ENCODE measurements at places on chromosomes 3 and 15. TPM values are rescaled to one million over a fixed set of nuclear protein-coding genes. Genes with fewer than 3 reads are reported as not detected.

Gene CHRD
- total RNA-seq = 11.3 TPM

Gene ACVR2B
- 2.7 TPM for total RNA-seq

Gene GOLGA6L4
- 4.4 TPM for total RNA-seq

Gene GOLGA8Q
- 0.96 TPM for total RNA-seq

Gene EPHB1
- 1.9 TPM for total RNA-seq

Gene CASR
- total RNA-seq = not detected

Gene NDN
- total RNA-seq = 49.5 TPM

Gene RHCG
- total RNA-seq = 5.7 TPM

DNA sequence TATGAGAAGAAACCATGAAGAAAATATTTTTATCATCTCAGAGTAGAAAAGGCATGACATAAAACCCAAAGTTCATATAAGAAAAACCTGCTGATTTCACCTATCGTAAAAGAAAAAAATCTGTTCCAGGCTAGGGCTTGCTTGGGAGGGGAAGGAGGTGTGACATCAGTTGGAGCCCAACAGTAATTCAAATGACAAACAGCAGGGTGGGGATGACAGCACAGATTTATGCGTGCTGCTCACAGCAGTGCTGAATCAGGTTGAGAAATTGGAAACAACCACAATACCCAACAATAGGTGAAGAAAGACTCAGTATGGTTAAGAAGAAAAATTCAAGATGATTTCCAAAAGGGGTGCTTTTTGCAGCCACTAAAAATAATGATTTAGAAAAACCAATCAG, 172.4 kb downstream of the PDE8A start:
- DNase-seq = no peak

DNA sequence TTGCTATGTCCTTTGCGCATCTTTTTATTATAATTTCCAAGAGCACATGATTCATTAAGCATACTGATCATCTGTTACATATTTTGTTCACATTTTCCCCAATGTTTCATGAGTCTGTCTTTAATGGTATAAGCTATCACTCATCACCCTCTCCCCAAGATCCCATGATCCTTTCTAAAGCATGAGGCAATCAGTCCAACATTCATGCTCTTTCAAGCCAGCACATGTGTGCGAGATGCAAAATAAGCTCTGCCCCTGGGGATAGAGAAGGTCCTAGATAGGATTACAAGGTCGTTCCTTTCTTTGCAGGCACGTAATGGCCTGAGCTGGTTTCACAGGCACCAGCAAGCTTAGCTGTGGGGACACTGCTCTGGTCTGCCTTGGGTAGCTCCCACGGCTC, 32.2 kb upstream of the B3GNT5 start:
- no peak for DNase-seq

DNA sequence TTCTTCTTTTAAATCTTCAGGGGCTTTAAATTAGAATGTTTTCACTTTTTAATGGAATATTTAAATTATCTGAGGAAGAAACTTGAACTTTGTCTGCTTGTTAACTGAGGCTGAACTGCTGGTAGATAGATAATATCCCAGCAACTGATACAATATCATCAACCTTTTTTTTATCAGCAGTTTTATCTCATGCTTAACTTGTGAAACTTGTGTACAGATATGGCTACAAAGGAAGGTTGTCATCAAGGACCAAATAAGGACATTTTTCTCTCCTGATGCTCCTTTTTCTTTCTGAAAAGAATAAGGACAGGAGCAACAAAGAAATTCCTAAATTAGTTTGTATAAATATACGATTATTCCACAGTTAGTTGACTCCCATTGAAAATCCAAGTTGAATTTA, 66.4 kb upstream of the KBTBD8 start:
- no peak for DNase-seq

DNA sequence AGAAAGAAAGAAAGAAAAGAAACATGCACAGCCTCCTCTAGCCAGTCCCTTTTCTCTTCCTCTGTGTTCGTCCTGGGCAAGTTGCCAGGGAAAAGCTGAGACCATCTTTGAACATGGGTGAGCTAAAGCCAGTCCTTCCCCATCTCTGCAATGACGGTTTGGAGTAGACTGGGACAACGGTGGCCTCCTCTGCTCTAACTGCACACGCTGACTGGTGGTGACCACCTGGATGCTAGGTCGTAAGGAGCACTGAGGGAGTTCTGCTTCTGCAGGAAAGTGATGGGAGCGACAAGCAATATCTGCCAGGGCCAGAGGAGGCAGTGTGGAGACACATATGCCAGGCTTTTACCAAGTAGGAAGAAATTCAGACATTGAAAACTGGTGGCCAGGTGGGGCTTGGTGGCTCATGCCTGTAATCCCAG, 111.7 kb downstream of the NUP210 start:
- DNase-seq = no peak

GRCh38 chr15:70547846-70548487, 215.4 kb downstream of the UACA start:
- no peak for DNase-seq

DNA sequence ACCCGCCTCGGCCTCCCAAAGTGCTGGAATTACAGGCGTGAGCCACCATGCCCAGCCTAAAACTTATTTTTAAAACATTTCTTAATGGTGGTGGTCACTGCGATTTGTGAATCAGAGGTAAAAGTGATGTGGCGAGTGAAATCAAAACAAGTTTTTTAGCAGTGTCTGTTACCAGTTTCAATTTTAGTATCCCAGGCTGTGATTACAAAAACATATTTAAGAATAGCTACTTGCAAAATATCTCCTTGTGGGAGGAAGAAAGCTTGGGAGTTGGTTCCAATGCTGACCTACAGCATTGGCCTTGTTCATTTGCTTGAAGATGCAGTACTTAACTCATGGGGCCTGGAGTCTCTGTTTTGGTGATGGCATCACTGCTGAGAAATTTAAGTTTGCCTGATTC, 4.5 kb downstream of the RAB7A start:
- no peak for DNase-seq

DNA sequence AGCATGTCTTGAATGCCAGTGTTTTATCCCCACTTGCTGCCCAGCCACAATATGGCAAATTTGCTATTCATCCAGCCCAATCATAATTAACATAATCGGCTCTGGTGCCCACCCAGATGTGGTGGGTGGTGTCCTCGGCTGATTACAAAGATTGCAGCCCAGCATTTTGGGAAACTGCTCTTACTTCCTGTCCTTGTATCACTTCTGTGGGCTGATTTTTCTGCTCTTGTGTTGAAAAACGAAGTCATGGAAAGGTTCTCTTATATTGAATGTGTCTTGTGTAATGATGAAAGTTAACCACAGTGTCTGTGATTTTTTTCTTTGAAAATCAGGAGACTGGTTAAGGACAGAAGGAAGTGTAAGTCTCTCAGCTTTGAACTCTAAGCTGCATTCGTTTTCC, 141.7 kb downstream of the CACNA2D3 start:
- no peak for DNase-seq

DNA sequence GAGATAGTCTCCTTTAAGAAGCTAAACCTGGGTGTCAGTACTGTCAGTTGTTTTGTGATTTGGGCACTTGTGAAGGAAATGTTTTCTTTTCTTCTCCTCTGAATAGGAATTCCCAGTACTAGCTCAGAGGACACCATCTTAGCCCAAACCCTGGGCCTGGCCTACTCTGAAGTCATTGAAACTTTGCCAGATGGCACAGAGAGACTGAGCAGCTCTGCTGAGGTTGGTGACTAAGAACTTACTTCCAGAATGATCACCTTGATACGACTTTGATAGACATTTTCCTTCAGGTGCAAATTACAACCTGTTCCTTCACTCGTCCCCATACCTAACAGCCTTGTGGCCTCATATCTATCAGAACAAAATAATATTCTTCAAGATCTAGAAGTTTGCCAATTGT, 100.2 kb downstream of the LARS2 start:
- no peak for DNase-seq

DNA sequence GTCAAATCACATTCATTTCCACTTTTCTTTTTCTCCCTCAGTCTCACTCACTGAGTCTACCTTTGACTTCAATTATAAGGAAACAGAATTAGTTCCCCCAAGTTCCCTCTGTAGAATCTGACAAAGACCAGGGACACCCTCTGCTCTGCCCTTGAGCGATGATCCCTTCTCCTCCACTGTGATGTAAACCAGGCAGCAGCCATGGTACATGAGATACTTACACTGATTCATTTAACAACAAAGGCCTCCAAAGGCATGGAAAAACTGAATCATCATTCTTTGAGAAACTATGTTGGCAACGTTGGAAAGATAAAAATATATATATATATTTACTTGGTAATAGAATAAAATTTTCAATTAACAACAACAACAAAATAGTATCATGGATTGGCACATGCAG, 84.1 kb downstream of the P3H2 start:
- DNase-seq = no peak

- DNase-seq = peak; percentile 67
Measured at GRCh38 chr15:29670998-29671981, 151.0 kb downstream of the TJP1 start.

GRCh38 chr3:152703245-152703890, 131.6 kb upstream of the P2RY1 start:
- no peak for DNase-seq

DNA sequence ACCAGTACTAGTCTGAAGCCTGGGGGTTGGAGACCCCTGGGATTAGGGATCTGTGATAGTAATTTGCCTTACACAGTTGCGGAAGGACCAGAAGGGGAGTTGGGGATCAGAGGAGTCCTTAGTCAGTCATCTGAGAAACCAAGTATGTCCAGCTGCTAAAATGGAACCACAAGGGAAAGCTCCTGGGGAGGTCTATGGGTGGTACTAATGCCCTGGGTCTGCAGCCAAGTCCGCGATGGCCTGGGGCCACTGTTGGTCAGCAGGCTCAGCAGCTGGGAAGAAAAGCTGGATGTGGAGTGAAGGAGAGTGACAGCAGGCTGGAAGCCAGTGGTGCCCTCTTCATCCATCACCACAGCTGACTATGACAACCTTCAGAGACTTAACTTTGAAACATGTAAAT, 2.2 kb upstream of the ANKDD1A start:
- DNase-seq = no peak

- DNase-seq = peak; percentile 91
Measured at GRCh38 chr3:120908030-120908794, at the start of gene STXBP5L. STXBP5L (plus strand) TSS chr3:120908205; CDS start chr3:120909579, 1,374 bp downstream.

DNA sequence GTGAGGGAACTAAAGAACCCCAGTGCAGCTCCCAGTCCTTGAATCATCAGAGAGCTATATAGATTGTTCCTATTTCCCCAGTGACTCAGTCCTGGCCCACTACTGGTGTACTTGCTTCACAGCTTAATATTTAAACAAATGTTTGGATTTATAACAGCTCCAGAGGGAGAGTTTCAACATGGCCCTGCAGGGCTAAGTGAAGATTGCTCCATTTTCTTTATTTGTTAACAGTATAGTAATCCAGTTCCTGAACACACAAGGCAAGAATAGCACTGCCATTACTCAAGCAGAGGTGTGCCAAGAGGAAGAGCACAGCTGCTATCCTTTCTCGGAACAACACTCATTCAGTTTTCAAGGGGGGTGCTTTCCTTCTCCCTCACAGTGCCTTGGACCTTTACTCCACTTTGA, 6.5 kb downstream of the SQOR start:
- no peak for DNase-seq

- DNase-seq = no peak
Measured at GRCh38 chr3:105970283-105970682, 101.5 kb upstream of the CBLB start.

GRCh38 chr3:109384164-109384563, 46.8 kb upstream of the DPPA4 start:
- DNase-seq = no peak

DNA sequence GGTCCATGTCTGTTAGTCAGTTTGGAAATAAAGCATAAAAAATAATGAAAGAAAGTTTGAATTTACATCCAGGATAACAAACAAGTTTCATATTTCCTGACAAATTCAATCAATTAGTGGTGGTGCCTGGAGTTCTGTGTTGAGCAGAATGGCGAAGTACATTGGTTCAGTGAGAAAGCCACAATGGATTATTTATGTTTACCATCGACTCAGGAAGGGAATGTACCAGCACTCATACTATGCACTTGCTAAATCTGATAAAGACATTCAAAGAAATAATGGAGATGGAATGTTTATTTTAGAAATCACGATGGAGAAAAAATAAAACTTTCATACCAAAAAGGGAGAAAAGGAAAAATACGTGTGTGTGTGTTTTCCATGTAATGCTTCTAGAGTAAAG, 45.3 kb upstream of the MME start:
- no peak for DNase-seq

DNA sequence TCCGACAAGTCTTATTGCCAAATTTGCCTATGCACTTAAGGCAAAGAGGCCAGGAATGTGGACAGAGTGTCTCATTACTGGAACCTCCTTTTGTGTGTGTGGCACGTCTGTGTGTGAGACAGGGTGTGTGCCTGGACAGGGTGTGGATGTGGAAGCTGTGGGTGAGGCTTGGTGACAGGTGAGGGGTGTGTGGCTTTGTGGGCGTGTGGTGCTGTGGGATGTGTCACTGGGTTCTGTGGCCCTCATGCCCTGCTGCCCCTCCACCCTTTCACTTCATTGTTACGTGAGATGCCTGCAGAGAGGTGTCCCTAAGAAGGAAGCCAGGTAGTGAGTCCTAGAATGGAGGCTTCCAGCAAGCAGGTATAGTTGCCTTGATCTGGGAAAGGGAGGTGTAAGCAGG, 244.0 kb upstream of the CHRNA7 start:
- DNase-seq = no peak

DNA sequence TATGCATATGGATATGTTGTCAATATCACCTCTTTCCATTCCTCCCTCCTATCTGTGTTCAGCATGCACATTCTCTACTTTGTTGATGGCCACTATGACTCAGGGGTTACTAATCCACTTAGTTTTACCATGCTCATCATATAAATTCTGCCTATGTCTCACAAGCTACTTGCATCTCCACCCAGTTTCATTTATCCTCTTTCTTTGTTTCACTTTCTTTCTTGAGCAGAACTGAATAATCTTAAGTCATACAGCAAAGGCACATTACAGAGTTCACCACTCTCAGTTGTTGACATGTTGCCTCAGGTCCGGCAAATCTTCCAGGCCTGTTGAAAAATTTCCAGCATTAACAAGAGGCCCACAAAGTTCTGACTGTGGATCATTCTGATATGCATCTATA, 71.5 kb downstream of the SSR3 start:
- DNase-seq = no peak

GRCh38 chr3:197206913-197207312, 91.5 kb downstream of the DLG1 start:
- DNase-seq = no peak

DNA sequence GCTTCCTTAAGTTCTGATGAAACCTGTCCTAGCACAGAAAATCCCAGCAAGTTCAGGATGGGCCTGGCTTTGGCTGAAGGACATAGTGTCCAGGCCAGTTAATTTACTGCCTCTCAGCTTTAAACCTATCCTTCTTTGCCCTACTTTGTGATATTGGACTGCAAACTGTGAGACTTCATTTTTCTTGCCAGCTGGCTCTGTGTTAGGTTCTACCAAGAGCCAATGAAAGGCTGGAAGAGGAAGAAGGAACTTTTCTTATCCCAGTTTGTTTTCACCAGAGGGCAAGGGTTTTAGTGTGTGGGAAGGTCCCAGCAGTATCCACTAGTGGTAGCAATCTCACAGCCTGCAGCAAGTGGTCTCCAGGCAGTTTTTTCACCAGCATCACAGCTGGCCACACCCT, 18.2 kb downstream of the DCUN1D1 start:
- no peak for DNase-seq

All from mesenteric fat pad (tissue), 1 donor.